ENCODE measurements at places on chromosomes 11 and 22. TPM values are rescaled to one million over a fixed set of nuclear protein-coding genes. Genes with fewer than 3 reads are reported as not detected.

Gene TTLL1
- 16.2 TPM for total RNA-seq

Gene OR51B2
- total RNA-seq: 0.13 TPM

Gene PICK1
- 16.7 TPM for total RNA-seq

Gene CWC15
- total RNA-seq: 20.3 TPM

Gene B3GAT1
- not detected for total RNA-seq

Gene LMO2
- 12.4 TPM for total RNA-seq

Measured in smooth muscle cell of the pulmonary artery (primary cell).